NCI-H524 treated with DMSO at 0.1 percent for 48 hours (cell line): ENCODE measurements at places on chromosomes 4 and X.

DNA sequence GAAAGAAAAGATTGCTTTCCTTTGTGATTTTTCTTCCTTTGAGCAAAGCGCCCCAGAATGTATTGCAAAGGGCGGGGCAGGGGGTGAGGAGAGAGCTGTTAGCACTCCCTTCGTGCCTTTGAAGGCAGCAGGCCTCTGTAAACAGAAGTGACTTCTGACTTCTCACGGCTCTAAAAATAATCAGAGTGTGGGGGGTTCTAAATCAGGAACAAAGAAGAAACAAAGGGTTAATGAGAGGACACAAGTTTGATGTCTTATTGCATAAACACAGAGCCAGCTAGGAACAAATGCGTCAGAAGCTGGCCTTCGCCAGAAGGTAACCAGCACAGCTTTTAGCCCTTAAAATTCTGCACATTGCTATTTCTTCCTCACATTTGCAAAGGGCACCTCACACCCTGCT is 626.2 kb downstream of the MID1IP1 start:
- no peak for DNase-seq

DNA sequence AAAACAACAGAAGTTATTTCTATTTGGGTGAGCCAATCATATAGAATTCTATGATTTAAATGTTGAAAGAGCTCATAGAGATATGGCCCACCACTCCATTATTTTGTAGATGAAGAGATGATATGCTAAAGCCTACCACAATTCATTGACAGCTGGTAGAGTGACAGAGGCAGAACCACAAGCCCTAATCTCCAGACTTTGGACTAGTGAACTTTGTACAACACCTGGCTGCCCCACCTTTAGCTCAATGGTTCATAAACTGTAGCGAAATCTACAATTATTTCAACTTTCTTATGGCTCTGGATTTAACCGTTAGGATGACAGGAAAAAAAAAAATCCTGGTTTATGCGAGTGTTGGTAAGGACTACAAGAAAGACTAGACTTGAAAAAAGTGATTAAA is 50.9 kb downstream of the PRKG2 start:
- no peak for DNase-seq

DNA sequence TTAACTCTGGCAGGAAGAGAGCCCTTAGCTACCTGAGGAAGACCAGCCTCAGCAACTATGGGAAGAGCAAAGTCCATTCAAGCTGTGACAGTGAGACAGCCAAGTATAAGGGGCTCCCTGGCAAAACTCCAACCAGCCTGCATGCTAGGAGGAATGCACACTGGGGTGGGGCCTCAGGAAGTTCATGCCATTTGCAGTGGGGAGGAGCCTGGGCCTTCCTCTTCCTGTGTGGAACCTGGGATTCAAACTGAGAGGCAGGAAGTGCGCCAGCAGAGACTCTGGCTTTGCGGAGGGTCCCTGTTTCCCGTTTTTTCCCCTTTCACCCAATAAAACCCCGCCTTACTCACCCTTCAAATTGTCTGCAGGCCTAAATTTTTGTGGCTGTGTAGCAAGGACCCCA is 33.0 kb downstream of the TFDP3 start:
- no peak for DNase-seq

- DNase-seq = no peak
Observed at GRCh38 chr4:145280541-145280940, 100.2 kb upstream of the OTUD4 start.

DNA sequence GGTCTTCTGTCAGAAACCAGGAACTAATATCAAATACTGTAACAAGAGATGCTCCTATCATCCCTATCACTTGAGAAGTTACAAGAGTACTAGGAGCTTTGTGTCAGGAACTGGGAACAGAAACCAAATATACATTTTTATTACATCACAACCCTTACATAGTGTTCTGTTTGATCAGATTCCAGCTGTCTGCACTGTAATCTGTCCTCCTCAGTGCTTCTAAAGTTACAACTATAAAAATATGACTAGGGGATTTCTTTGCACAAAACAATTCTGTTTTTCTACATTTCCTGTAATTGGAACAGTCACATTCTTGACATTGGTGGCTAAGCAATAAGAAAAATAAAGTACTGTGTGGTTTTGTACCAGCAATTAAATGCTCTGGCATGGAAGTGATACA is 686.0 kb downstream of the PDHA2 start:
- no peak for DNase-seq

DNA sequence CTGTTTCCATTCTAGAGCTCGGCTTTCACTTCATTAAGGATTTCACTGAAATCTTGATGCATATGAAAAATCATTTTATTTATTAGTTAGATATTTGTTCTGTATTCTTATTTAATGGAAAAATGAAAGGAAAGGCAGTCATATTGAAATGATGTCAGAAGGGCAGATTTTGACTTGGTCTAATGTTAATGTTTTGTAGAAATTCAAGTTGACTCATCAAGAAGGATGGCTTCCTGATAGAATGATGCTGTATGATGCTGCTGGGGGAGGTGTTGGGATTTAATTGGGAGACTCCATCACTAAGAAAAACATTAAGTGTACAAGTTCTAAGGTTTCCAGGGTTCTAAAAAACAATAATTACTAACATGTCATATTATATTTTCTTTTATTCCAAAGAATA is 204.8 kb downstream of the PDGFC start:
- DNase-seq = no peak

GRCh38 chr4:189912170-189912569 is 28.5 kb upstream of the FRG1 start:
- DNase-seq = no peak

DNA sequence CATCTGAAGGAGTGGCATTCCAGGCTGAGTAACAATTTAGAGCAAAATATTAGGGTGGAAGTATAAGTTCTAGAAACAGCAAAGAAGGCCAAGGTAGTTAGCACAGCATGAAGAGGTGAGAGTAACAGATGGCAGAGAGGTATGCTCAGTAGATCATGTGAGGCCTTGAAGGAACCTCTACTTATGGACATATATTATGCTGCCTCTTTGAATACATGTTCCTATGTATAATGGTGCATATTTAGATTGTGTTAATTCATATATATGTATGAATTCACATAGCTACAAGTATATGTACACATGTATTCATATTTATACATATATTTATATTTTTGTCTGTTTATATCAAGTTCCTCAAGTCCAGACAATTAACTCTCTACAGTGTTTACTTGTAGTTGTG is 355.2 kb downstream of the KCTD8 start:
- no peak for DNase-seq

DNA sequence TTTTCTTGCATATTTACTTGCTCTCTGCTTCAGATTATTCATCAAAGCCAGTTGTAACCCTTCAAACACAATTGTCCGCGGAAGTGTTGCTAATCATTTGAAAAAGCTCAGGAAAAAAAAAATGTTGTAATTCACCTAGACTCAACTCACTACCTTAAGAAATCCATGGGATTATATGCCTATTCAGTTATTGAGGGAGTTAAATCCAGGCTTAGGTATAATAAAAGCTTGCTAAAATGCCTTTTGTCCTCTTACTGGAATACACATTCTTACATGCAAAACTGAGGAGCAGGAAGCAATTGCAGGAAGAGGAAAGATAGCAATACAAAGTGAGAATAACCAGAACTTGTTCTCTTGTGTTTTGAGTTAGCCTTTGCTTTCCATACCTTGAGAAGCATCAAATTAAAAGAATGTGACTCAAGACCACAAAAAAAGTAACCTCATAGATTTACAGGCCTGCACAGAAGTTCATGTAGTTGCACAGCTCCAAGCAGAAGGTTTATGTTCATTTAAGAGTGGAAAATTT is 91.4 kb upstream of the FAM241A start:
- no peak for DNase-seq

DNA sequence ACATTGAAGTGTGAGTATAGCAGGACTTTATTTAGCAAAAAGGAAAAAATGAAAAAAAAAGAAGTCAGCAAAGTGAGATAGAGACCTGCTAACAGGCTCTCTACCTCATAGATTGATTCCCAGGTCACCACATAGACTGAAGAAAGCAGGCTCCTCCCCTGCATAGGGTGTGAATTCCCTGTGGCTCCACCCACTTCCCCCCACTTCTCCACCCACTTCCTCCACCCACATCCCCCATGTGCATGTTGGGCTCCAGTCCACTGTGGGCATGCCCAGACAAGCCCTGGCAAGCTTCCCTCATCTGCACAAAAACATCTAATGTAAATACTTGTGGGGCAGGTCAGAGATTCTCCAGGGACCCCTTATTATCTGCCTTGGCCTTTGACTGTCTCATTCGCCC is 97.8 kb downstream of the TMEM47 start:
- DNase-seq = no peak

- DNase-seq = no peak
Observed at GRCh38 chr4:135032670-135033069, 831.1 kb upstream of the PABPC4L start.

- DNase-seq = no peak
Observed at GRCh38 chr4:44916411-44916810, 190.1 kb upstream of the GNPDA2 start.

- no peak for DNase-seq
Observed at GRCh38 chr4:180197471-180197870, 2045.7 kb upstream of the TENM3 start.

DNA sequence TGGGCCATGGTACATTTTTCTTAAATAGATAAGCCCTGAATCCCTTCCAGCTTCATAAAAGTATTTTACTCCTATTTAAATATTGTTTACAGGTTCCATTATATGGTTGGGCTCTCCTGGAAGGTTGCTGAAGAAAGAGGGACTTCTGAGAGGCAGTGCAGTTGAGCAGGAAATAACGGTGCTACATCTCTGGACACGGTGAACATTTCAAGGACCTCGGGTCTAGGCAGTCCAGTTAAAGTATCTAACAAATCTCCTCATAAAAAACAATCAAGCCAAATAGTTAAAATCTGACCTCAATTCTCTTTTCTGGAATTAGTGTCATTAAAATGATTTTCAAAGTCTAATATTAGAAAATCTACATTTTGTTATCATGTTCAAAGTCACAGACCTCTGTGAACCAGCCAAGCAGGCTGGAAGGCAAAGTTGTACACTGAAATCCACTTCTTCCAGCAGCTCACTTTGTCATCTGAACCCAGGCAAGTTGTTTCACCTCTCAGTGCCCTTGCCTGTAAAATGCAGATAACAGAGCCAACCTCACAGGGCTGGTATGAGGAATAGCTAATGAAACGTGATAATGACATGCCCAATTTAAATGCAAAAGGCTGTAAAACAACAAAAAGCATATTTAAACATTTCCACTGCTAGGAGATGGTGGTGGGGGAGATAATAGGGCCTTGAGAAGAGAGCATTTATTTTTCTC is 267.0 kb upstream of the KLF3 start:
- DNase-seq = no peak

DNA sequence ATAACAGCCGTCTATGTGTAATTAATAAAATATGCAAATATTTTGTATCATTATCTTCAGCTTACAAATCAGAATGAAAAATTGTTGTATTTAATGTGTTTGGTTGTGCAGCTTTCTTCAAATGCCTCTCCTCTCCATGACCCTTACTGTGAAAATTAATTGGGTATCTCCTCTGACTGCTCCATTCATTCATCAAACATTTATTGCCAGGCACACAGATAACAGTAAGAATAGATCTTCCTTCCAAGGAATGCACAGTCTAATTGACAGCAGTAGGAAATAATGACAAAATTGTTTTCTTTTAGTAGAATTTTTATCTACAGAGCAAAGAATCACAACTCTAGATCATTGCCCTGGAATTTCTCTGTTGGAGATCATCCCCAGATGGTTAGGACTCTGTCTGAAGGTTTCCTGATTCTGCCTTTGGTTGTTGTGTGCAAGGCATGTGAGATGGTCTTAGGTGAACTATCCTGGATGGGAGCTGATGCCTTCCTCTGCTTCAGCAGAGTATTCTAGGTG is 395.0 kb upstream of the FAT1 start:
- DNase-seq = no peak

DNA sequence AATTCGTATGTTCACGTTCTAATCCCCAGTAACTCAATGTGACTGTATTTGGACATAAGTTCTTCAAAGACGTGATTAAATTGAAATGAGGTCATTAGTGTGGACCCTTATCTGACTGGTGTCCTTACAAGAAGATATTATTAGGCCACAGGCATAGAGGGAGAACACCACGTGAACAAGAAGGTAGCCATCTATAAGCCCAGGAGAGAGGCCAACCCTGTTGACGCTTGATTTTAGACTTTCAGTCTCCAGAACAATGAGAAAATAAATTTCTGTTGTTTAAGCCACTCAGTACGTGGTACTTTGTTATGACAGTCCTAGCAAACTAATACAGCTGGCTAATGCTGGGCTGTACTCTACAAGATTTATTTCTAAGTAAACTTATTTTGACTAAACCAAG is 1.5 kb upstream of the EIF1AX start:
- DNase-seq = no peak

DNA sequence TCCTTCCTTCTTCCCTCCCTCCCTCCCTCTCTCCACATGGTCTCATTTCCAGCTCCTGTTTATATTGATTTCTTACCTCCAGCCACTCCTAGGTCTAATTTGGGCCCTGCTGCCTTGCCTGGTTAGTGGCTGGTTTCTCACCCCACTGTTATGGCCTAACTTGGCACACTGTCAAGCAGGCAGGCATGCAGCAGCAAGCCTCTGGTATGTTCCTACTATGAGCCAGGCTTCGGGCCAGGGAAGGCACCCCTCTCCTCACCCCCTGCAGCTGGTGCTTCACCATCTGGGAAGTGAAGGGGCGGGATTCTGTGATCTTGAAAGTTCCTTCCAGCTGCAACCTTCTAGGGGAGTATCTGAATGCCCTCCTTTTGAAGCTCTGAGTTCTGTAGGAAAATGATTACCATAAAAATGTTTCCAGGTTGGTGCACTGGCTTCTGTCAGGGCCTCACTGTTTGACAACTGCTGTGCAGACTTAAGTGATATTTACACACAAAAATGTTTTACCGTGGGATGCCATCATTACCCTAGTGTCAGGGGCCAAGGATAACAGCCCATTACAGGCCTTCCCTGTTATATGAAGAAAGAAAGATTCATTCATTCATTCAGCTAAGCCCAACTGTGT is 10.1 kb upstream of the VMA21 start:
- no peak for DNase-seq

GRCh38 chr4:27844376-27844775 is 983.7 kb downstream of the STIM2 start:
- no peak for DNase-seq

GRCh38 chr4:137370206-137370633 is 162.1 kb downstream of the PCDH18 start:
- DNase-seq = no peak

- DNase-seq = no peak
Observed at GRCh38 chr4:153440475-153440874, 25.7 kb upstream of the TMEM131L start.

GRCh38 chrX:67652543-67652942 is 108.7 kb downstream of the AR start:
- DNase-seq = no peak

DNA sequence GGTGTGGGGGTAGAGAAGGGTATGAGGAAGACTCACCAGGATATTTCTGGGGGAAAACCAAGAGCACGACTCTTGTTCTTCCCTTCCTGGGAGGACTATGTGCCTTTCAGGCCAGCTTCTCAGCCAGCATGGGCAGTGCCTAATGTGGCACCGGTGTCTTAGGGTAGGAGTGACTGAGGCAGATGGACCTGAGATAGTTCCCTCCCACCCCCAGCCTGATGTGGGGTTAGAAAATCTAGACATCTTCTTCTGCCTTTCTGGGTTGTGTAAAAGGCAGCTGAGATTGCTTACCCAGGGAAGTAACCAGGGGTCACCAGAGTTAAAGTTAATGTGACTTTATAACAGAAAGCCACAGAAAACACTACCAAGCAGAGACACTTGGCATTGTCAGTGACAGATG is 127.3 kb downstream of the TMA16 start:
- no peak for DNase-seq

GRCh38 chr4:140038031-140038533 is 115.9 kb downstream of the MAML3 start:
- DNase-seq = no peak
